AG08396 (cell line): ENCODE measurements at places on chromosomes 7 and 10.

- peak; percentile 39 for DNase-seq
Measured at GRCh38 chr7:6306471-6306870, 34.0 kb upstream of the CYTH3 start.

DNA sequence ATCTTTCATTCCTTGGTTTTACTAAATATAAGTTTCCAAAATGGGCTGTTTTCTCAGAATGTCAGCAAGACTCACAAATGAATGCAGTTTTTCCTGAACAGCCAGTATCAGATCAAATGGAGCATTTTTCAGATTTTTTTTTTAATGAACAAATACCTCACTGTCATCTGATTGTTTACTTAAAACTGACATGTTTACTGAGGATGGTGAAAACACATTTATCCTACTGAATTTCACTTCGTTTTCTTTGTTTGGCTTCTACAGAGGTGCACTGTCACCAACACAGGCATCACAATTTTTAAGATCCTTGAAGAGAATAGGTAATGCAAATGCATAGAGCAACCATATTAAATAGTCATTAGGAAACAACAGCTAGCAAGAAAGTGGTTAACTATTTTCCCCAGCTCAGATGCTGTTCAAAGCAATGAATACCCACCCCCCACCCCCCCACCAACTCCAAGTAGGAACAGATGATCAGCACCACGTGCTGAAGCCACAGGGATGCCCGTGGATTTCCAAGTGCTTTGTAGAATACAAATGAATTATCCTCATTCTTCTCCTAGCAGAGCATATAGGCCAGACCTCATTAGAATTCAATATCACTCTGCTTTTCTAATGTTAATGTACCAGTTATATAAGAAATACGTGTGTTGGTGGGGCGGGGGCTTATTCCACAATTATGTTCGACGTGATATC, 205.9 kb downstream of the SKAP2 start:
- no peak for DNase-seq

GRCh38 chr7:121562259-121562658, 166.2 kb upstream of the FAM3C start:
- peak; percentile 8 for DNase-seq

DNA sequence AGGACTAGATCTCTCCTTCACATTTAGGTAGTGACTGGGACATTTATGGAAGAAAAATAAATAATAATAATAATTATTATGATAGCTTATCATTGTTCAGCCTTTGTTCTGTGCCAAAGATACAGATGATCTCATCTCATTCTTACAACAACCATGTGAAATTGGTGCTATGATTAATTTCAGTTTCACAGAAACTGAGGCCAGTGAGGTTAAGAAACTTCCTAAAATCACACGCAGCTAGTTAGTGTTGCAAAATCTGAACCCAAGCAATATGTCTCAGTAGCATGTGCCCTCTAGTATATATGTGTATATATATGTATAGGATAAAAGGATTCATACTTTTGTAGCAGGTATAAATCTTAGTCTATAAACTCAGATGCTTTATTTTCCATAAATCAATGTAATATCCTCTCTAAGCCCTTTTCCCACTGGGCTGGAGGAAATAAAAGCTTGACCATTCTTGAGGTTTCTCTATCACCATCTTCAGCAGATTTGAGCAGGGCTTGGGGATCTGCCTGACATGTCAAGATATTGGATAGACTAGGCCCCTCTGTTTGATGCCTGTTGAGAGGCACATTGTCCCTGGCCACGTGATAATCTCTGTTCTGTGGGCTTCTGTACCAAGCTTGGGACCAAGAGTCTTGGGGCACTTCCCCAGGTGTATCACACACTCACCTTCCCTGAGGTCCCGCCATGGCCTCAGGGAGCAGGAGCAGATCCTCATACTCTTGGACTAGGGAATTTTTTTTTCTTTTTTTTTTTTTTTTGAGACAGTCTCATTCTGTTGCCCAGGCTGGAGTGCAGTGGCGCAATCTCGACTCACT, 172.6 kb upstream of the NRP1 start:
- no peak for DNase-seq

DNA sequence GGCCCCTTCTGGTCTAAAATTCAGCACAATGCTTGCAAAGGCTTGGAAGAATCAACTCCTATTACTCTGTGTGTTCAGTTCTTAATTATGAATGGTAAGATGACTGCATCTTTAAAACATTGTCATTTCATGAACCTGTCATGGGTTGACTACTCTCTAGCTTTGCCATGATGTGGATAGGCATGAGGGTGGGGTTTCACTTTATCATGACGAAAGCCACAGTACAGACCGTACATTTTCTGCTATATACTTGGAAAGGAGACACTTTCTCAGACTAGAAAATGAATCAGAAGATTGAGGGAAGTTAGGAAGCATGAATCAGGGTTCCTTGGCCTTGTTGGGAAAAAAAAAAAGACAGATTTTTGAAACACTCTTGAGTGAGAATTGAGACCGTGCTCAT, 19.7 kb upstream of the MSRB2 start:
- DNase-seq = no peak

DNA sequence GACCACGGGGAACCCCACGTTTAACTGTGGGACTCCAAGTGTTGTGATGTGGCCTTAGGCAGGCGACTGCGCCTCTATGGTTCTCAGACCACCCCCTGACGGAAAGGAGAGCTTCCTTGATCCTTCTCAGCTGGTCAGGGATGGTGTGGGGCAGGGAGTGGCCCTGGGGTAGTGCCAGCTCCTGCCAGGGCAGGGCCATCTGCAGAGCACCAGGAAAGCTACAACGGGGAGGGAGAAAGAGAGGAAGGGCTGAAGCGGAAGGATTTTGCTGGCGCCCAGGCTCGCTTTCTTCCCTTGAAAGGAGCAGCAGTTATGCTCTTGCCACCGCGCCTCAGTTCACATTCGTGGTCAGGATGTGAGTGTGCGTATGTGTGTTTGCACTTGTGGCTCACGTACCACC, 74.9 kb upstream of the PCBD1 start:
- DNase-seq = no peak

GRCh38 chr10:123394382-123394781, 240.2 kb downstream of the BUB3 start:
- no peak for DNase-seq

GRCh38 chr10:62394556-62395018, 20.4 kb downstream of the ZNF365 start:
- DNase-seq = no peak

DNA sequence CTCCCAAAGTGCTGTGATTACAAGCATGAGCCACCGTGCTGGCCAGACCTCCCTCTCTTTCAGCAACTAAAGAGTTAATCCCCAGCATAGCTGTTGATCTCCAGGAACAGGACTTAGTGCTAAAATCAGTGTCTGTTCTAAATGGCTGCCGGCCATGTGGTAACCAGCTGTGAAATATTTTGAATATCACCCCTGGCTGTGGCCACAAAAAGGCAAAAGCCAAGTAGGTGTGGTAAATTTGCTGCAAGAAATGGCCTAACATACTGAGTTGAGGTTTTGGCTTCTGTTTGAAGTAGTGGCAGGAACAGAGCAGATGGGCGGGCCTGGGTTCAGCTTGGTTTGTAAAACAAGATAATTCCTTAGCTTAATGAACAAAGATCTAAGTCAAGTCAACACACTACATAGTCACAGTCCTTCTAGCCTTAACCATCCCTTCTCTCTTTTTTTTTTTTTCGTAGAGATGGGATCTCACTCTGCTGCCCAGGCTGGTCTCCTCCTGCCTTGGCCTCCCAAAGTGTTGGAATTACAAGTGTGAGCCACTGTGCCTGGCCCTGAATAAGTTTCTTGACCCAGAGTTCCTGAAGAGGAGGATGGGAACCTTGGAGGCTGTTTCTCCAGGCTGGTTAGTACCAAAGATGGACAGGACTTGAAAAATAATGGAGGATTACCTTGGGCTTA, 22.7 kb upstream of the AGFG2 start:
- DNase-seq = peak; percentile 69

DNA sequence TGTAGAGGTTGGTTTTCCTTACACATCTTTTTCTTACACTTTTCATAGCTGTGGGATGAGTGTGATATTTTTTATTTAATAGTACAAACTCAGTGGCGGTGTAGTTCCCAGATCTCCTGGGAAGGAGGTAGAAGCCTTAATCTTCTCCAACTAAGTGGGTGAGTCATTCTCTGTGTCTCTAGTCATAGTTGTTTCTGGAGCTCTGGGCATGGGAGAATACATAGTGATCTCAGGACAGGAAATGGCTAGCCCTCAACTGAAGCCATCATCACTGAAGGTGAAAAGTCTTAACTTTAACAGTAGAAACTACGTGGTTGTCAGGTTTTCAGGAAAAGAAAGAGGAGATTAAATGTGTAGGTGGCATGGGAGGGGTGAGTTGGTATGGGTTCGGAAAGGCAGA, 319.4 kb upstream of the FZD8 start:
- DNase-seq = no peak

DNA sequence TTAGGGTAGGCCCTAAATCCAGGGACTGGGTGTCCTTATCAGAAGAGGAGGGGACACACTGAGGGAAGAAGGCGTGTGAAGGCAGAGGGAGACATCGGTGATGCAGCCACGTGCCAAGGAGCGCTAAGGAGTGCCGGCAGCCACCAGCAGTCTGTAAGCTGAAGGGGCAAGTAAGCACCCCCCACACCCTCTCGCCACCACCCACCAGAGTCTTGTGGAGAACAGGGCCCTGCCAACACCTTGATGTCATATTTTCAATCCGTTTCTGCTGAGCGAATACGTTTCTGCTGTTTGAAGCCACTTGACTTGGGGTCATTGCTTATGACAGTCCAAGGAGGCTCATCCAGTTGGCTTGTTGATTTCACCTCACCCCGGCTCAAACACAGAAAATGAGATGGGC, 37.9 kb downstream of the RGS10 start:
- DNase-seq = no peak

GRCh38 chr10:31314256-31315150, 4.5 kb upstream of the ZEB1 start:
- DNase-seq = no peak

DNA sequence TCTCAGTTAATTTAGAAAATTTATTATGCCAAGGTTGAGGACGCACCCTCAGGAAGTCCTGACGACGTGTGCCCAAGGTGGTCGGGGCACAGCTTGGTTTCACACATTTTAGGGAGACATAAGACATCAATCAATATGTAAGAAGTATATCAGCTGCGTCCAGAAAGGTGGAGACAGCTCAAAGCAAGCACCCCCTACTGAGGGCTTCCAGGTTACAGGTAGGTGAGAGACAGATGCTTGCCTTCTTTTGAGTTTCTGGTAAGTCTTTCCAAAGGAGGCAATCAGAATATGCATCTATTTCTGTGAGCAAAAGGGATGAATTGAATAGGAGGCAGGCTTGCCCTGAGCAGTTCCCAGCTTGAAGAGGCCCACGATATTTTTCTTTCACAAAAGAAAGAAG, 614.3 kb downstream of the XPNPEP1 start:
- DNase-seq = no peak

DNA sequence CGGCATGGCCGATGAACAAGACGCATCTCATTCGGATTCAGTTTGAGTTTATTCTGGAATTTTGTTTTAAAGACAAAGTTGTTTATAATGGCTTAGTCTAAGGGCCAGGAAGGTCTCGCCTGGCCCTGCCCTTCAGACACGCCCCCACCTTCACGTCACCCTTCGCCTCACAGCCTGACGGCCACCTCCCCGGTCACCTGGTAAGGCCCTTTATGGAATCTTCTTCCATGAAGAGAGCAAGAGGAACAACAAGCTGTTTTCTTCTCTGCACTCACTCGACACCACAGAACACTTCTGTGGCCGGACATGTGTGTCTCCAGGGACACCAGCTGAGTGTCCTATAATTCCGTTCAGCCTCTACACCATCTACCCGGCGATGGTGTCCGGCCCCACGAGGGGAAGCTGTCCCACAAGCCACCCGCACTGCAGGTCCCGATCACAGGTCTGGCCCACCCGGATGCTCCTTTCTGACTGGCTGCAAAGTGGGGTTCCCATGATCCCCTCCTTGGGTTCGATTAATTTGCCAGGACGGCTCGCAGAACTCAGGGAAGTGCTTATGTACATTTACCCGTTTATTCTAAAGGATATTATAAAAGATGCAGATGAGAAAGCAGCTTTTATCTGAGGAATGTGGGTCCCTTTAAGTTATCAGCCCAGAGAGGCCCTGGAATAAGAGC, 17.4 kb upstream of the KNDC1 start:
- no peak for DNase-seq

DNA sequence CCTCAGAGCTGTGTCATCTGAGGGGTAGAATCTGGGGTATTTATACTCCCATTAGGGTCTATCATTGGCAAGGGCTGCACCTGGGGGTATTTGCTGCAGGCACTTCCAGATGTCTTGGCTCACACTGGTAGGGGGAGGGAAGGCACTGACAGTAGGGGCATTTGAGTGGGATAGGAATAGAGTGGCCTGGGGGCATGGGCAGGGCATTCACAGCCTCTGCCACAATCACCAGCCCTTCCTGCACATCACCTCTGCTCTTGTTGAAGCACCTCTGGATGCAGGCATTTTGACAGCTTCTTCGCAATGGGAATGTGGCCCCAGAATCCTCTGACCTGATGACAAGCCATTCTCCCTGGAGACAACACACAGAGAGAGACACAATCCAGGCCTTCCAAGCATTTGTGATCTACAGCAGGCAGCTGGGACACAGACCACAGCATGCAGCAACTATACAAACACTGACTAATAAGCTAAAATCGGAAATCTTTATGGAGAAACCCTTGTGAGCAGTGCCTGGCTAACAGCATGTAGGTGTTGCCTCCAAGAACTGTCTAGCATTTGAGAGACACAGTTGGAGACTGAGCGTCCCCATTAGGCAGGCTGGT, 178.5 kb downstream of the KCNMA1 start:
- DNase-seq = peak; percentile 39

DNA sequence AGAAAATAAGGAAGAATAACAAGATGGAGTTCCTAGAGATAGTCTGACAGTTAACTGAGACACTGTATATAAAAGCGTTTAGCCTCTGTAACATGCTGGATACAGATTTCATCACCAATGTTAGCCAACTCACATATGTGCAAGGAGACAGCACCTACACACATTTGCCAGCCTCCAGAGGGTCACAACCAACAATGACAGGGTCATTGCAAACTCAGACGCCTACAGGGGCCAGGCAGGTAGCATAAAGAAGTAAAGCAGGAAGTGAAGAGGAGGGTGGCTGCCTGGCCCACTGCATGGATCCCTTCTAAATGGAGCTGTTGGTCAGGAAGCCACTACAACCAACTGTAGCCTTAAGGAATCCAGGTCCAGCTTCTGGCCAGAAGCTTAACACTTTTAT, 50.4 kb downstream of the NRAP start:
- no peak for DNase-seq

- DNase-seq = no peak
Measured at GRCh38 chr7:25719190-25719896, 432.7 kb upstream of the NFE2L3 start.

- DNase-seq = no peak
Measured at GRCh38 chr10:84237199-84238051, 3.9 kb downstream of the LRIT1 start.

DNA sequence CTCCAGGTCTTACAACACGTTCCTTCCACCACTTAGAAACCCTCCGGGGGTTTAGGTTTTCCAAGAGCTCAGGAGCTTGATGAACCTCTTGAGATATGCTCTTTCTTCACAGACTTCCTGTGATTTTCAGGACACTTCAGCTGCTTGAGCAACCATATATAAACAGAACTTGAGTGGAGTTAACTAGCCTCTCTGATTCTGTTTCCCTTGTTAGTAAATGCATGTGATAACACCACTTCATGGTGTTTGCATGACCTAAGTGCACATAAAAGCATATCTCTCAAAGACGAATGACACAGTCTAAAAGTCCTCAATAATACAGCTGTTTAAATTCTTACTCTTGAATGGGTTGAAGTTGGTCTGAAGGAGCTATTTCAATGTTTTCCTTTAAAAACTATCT, 9.9 kb downstream of the PRR15 start:
- no peak for DNase-seq
